Effector memory CD8-positive, alpha-beta T cell (primary cell): ENCODE measurements at places on chromosomes 3 and 15.
A peak's percentile ranks its signal among the peaks of the same experiment; 100 is the strongest.

DNA sequence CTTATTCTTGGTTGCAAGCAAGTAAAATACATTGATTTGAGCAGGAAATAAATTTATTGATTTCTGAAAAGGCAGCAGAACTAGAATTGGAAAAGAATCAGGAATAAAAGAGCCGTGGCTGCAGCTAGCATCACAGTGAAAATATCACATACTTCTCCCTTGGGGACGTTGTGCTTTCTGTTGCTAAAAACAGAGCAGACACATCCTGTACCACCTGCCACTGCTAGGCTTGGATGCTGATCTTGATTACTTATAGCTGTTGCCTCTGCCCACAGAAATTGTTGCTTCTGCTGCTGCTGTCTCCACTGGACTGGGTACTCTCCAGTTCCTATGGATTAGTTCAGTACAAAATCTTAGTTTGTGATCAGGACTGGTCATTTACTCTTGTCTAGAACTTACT lies 283.8 kb downstream of the C3orf38 start:
- no peak overlapping the region for H3K27ac ChIP-seq
- no peaks in the 10 kb centered on the region for H3K27me3 ChIP-seq
- no peaks in the 10 kb centered on the region for H3K4me1 ChIP-seq

DNA sequence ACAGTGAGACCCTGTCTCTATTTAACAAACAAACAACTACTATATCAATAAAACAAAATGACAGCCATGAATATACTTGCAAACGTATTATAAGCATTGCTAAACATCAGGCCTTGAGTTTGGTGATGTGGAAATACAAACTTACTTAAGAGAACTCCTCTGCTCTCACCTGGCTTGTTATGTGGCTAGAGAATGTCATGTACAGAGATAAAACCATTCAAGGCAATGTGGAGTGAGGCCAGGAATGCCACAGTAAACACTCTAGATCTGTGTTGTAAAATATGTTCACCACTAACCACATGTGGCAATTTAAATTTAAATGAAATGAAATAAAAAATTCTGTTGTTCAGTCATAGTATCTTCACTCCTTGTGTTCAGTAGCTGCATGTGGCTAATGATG lies 22.7 kb upstream of the RARB start:
- no peaks in the 10 kb centered on the region for H3K36me3 ChIP-seq
- H3K27ac ChIP-seq = no peak overlapping the region
- H3K27me3 ChIP-seq = no peaks in the 10 kb centered on the region
- no peak overlapping the region for H3K4me3 ChIP-seq

GRCh38 chr3:14357463-14357862 lies 44.9 kb upstream of the SLC6A6 start:
- no peak for DNase-seq
- H3K4me3 ChIP-seq = no peak overlapping the region
- H3K27ac ChIP-seq = no peak overlapping the region
- peaks cover 6% of the 10 kb centered on the region for H3K4me1 ChIP-seq

DNA sequence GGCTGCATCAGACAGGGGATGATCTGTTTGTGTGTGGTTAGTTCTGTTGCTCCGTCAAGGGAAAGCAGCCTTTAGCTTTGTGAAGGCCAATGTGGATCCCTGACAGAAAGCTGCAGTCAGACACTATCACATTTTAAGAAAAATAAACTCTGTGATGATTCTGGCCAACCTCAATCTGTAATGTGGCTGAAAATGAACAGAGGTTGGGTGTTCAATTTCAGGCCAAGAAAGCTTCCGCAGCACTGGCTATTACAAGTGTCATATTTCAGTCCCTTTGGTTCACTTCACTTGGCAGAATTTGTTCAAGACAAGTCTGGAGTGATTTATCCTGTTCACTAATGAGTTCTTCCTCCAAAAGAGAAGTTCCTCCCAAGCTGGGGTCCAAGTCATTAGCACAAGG lies 571.8 kb upstream of the IL12A start:
- H3K4me1 ChIP-seq = no peaks in the 10 kb centered on the region
- DNase-seq = no peak
- H3K27me3 ChIP-seq = no peaks in the 10 kb centered on the region
- H3K36me3 ChIP-seq = no peaks in the 10 kb centered on the region
- no peak overlapping the region for H3K4me3 ChIP-seq

DNA sequence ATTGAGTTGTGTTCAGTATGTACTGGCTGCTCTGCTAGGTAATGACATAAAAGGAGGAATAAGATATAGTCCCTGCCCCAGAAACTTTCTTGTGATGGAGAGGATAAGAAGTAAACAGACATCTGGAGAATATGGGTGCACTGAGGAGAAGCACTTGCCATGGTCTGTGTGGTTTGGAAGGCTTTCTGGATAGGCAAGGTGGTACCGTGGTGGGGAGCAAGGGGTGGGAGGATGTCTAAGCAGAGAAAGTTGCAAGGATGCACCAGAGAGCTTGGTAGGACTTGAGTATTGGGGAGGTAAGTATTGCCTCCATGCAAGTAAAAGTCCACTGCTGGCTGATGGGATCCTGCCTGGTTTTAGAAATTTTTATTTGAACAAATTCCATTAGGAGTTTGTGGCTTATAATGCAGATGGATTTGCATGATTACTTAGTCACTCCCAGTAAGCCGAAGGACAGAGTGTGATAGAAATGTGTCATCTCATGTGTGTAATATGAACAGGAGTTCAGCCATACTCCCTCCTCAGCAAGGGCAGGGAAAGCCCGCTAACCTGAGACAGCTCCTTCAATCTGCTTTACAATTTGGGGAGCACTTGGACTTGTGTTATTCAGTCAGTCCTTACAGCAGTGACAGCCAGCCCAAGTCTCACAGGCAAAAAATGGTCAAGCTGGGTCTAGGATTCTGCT lies 53.6 kb downstream of the CLSTN2 start:
- no peaks in the 10 kb centered on the region for H3K4me1 ChIP-seq
- H3K4me3 ChIP-seq = no peak overlapping the region
- DNase-seq = no peak
- H3K27me3 ChIP-seq = no peaks in the 10 kb centered on the region

GRCh38 chr3:143078883-143079282 lies 40.7 kb upstream of the CHST2 start:
- H3K36me3 ChIP-seq = no peaks in the 10 kb centered on the region
- peaks cover 33% of the 10 kb centered on the region for H3K27me3 ChIP-seq
- no peak overlapping the region for H3K27ac ChIP-seq
- peaks cover 10% of the 10 kb centered on the region for H3K4me1 ChIP-seq
- H3K4me3 ChIP-seq = no peak overlapping the region

DNA sequence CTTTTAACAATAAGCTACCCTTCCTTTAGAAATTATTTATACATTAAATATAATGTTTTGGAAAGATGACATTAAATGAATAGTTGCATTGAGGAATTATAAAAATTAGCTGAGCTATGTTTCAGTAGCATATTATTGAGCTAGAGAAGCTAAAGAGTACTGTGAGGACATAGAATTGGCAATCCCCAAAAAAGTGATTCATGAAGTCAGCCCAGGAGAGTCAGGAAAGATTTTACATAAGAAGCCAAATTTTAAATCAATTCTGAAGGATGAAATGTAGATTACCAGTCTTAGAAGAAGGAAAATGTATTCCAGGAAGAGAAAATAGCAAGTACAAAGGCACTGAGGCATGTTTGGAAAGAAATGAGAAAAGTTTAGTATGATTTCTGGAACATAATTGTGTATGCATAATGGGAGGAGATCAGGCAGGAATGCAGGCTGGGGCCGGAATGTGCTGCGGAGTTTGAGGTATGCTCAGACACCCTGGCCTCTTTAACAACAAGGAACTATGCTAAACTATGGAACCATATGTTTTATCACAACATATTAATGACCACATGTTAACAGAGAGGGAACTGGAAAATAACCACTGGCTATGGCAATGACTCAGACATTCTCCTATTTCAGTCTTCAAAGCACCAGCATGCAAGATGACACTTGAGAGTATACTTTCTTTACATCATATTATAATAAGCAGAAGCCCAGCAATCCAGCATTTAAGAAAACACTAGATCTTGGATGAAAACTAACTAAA lies 103.3 kb upstream of the COL8A1 start:
- no peaks in the 10 kb centered on the region for H3K4me1 ChIP-seq
- no peaks in the 10 kb centered on the region for H3K36me3 ChIP-seq
- no peak overlapping the region for H3K4me3 ChIP-seq
- no peak for DNase-seq
- H3K27ac ChIP-seq = no peak overlapping the region
- no peaks in the 10 kb centered on the region for H3K27me3 ChIP-seq

DNA sequence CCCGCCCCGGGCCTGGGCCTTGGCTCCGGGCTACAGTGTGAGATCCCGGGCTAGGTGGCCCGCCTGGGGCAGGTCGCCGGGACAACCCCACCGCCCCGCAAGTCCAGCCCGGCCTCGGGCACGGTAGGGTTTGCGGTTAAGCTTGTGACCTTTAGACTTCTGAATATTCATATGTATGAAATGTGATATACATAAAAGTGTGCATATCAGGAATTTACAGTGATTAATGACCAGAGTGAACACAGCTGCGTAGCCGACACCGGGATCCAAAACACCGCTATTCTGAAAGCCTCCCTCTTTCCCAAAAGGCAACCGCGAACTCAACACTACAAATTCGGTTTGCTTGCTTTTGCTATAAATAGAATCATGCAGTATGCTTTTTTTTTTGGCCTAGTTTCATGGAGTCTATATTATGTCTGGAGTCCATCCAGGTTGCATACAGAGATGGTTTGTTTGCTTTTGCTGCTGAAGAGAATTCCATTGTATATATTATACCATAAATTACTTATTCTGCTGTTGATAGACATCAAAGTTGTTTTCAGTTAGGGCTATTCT lies 636 bp upstream of the SNRPA1 start:
- H3K27me3 ChIP-seq = no peaks in the 10 kb centered on the region
- peak overlapping the region; percentile 96 for H3K27ac ChIP-seq
- DNase-seq = no peak
- H3K4me3 ChIP-seq = peak overlapping the region; percentile 95
- H3K4me1 ChIP-seq = peaks cover 35% of the 10 kb centered on the region

- peaks cover 24% of the 10 kb centered on the region for H3K27me3 ChIP-seq
- no peak for DNase-seq
- no peaks in the 10 kb centered on the region for H3K36me3 ChIP-seq
- no peak overlapping the region for H3K27ac ChIP-seq
Observed at GRCh38 chr15:57680021-57680420, 26.5 kb upstream of the POLR2M start.

GRCh38 chr3:133246773-133247172 lies 153.1 kb upstream of the BFSP2 start:
- peaks cover 8% of the 10 kb centered on the region for H3K27me3 ChIP-seq
- no peaks in the 10 kb centered on the region for H3K4me1 ChIP-seq
- no peak overlapping the region for H3K4me3 ChIP-seq
- H3K36me3 ChIP-seq = no peaks in the 10 kb centered on the region
- DNase-seq = no peak

- no peak overlapping the region for H3K27ac ChIP-seq
- H3K4me1 ChIP-seq = no peaks in the 10 kb centered on the region
- no peak overlapping the region for H3K4me3 ChIP-seq
- no peak for DNase-seq
Observed at GRCh38 chr3:186400026-186400425, 38.0 kb upstream of the DGKG start.

DNA sequence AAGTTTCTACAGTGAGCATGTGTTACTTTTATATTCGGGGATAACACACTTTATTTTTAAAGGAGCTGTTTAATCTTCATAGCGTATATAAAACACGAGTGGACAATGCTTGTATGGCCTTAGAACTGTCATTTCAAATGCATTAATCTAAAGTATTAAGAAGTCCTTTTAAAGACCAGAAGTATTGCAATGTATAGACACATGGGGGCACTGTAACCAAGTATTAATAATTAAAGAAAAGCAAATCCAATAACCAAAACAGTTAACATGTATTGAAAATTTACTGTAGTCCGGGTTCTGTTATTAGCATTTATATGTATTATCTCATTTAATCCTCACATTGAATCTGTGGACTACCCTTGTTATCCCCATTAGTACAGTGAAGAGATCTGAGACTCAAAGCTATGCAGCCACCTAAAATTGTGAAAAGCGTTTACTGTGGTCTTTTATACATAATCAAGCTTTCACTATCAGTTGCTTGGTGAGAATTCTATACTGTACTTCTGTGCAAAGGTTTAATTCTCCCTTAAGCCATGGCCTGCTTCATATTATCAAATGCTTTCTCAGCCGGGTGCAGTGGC lies 10.1 kb downstream of the ARL14 start:
- no peaks in the 10 kb centered on the region for H3K4me1 ChIP-seq
- no peak overlapping the region for H3K4me3 ChIP-seq
- no peaks in the 10 kb centered on the region for H3K27me3 ChIP-seq
- H3K36me3 ChIP-seq = no peaks in the 10 kb centered on the region
- H3K27ac ChIP-seq = no peak overlapping the region

- no peak overlapping the region for H3K4me3 ChIP-seq
- no peak overlapping the region for H3K27ac ChIP-seq
- no peaks in the 10 kb centered on the region for H3K4me1 ChIP-seq
- no peaks in the 10 kb centered on the region for H3K36me3 ChIP-seq
Observed at GRCh38 chr3:79597709-79598108, 170.1 kb downstream of the ROBO1 start.

DNA sequence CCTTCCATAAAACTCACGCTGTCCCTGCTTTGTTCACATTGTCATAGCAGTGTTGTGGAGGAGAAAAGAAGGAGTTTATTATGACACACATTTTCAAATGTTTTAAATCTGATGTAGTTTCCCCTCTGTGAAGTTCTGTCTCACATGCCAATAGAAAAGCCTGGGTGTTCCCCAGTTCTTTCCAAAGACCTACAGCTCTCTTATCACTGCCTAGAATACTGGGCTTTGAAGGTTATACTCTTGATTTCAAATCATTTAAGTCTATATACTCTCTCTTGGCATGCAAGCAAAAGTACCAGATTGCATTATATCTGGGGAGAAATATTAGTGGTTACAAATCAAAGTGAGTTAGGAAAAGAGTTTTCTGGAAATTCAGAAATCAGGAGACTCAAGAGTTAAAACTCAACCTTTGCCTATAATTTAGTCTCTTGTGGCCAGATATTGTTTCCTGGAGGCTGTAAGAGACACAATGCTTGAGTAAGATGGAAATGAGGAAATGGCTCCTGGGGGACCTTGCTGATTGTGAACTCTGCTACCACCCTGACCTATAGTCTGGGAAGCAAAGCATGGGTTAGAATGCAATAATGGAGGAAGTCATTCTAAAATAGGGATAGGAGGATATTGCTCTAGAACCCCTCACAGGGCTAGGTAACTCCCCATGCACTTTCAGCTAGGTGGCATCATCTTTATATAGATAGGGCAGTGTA lies 182.8 kb downstream of the KCNAB1 start:
- no peak overlapping the region for H3K27ac ChIP-seq
- H3K36me3 ChIP-seq = peaks cover 3% of the 10 kb centered on the region
- no peak overlapping the region for H3K4me3 ChIP-seq
- no peak for DNase-seq

GRCh38 chr3:57942872-57943283 lies 65.3 kb upstream of the FLNB start:
- H3K27me3 ChIP-seq = peaks cover 4% of the 10 kb centered on the region
- H3K27ac ChIP-seq = no peak overlapping the region
- no peaks in the 10 kb centered on the region for H3K4me1 ChIP-seq
- no peak for DNase-seq
- no peak overlapping the region for H3K4me3 ChIP-seq

DNA sequence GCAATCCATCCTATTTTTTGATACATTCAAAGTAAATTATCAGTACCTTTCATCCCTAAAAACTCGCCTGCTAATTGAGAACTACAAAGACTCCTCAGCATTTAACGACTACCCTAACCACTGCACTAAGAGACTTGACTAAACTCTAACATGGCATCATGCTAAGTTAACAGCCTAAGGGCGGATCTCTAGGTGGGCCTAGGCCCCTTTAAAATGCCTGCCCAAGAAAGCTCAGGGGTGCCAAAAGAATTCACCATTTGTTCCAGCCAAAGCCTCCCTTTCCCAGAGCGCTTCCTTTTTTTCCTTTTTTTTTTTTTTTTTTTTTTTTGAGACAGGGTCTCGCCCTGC lies 568 bp upstream of the NEK4 start:
- DNase-seq = no peak
- peak overlapping the region; percentile 91 for H3K27ac ChIP-seq
- peaks cover 17% of the 10 kb centered on the region for H3K36me3 ChIP-seq
- H3K4me3 ChIP-seq = peak overlapping the region; percentile 85
